ENCODE measurements at places on chromosomes 13 and 19.
A peak's percentile ranks its signal among the peaks of the same experiment; 100 is the strongest.

GRCh38 chr19:9309974-9310446, 372 bp upstream of the ZNF699 start:
- DNase-seq, result peak; percentile 84

DNA sequence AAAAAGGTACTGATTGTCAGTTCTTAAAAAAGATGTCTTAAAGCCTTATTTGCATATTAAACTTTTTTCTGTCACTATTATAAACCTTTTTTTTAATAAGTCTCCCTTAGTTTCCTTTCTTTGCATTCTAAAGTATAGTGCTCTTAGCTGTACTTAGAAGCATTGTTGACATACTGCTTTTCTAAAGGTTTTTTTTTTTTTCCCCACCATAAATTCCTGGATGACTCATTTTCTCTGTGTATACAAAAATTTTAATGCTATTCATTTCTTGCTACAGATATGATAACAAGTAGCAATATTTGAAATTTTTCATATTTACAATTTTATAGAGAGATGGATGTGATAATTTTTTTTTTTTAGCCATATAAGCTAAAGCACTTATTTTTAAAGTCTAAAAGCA, 43.5 kb downstream of the METTL21C start:
- DNase-seq, result no peak

DNA sequence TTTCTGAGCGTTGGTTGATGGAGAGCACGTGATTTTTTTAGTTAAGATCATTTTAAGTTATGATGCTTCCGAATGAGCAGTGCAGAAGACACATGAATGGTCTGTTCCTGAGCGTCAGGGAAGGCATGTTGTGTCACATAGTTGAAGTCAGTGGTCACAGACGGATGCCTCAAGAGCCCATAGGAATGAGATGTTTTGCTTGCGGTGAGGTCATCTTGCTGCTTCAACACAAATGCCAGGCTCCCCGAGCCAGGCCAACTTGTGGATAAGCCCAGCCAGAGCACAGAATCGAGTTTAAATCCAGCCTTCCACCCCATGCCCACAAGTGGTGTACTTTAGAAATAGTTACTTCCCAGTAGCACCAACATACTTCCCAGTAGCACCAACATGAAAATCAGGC, 5.4 kb downstream of the UPF3A start:
- no peak for DNase-seq

DNA sequence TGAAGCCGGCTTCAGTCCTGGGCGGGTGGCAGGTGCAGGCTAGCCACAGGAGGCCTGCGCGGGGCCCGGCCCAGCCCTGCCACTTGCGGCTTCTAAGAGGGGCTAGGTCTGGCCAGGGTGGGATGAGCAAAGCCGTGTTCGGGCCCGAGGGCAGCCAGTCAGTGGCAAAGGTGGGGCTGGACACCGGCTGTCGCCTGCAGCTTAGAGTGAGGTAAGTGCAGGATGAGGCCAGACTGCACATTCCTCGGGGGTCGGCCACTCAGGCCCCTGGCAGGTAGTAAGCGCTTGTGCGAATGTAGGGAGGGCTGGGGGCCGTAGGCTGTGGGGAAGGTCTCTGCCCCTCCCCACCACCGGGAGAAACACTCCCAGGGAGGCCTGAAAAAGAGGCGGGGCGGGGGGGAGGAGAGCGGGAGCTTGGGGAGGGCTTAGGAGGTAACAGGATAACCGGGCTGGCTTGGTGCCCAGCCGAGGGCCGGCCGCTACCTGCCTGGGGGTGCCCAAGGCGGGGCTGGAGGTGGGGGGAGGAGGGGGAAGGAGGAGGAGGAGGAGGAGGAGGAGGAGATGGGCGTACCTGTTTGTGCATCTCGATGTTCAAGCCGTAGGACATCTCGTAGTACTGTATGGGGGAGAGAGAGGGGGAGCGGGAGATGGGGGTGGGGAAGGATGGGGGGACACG, 6.4 kb downstream of the TLE5 start:
- DNase-seq, result peak; percentile 38

DNA sequence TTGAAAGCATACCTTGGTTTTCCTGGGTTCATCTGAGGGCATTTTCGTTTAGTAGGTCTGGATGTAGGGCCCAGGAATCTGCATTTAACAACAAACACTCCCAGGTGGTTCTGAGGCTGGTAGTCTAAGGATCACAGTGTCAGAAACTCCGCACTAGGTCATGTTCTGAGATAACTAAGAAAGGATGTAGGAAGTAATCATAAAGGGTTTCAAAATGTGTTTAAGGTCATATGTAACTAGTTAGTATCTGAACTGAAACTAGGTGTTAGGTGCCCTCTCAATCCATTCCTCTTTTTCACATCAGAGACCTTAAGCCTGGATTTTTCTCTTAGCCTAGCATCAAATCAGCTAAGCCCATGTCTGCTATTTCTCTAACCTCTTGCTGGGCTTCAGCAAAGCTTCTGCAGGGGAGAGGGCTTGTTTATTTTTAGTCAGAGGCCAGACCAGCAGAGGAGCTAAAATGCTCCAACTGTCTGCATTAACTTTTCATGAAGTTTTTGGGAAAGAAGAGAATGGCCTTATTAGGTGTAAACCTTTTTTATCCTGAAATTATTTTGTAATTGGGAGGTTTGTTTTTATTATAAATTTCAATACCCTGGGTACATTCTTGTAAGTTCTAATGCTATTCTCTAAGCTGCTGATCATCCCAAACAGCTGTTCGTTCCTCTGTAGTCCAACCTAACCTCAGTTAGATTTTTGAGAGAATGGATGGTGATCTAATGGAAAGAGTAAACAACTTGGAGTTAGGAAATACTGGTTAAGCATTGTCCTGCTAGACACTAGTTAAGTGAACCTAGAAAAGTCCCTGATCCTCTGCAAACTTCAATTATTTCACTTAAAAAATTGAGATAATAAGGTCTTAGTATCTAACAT, 262.8 kb upstream of the RFC3 start:
- no peak for DNase-seq

DNA sequence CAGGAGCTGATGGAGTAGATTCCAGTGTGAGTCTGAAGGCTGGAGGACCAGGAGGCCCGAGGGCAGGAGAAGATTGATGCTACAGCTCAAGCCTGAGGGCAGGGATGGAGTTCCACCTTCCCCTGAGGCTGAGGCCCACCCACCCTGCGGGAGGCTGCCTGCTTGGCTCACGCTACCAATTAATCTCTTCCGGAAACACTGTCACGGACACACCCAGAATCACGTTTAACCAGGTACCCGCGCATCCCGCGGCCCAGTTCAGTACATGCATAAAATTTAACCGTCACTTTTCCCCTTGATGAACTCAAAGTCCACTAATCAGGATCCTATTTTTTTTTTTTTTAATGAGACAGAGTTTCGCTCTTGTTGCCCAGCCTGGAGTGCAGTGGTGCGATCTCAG, 5.2 kb upstream of the ZNF628 start:
- DNase-seq, result no peak

DNA sequence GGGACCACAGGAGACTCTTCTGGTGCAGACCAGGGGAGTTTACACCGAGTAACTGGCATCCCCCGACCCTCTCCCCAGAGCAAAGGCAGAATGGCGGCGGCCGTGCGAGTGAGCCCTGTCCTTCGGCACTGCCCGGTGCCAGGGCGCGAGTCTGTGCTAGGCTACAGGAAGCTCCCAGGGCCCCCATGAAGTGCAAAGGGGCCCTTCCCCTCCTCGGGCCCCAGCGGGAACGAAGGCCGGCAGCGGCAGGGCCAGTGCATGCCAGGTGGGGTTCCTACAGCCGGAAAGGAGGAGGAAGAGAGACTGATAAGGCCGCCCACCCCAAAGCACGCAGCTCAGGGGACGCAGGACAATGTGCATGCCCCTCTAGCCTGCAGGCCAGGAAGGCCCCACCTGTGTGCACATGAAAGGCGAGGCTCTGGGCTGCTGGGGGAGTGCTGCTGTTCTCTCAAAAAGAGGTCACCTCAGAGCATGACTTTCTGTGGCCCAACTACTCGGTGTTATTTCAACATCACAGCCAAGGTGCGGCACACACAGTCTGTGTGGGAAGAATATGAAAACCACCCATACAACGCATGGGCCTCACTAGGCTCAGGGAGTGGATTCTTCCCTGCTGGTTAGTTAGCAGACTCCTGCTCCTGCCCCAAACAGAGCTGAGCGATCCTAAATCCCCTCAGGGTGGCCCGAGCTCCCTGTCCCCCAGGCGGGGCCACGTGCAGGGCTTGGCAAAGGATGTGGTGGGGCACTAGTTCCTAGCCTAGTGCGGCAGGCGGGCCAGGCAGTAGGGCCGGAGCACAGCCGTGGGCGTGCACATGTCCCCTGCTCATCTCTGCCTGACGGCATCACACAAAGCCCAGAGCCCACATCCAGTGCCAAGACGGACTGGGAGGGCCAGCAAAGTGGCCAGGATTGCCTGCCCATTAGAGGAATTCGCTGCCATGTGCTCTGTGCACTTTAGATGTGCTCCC, 28.4 kb upstream of the TIMM44 start:
- no peak for DNase-seq

GRCh38 chr13:105611424-105611823, 924.0 kb downstream of the EFNB2 start:
- DNase-seq, result no peak

DNA sequence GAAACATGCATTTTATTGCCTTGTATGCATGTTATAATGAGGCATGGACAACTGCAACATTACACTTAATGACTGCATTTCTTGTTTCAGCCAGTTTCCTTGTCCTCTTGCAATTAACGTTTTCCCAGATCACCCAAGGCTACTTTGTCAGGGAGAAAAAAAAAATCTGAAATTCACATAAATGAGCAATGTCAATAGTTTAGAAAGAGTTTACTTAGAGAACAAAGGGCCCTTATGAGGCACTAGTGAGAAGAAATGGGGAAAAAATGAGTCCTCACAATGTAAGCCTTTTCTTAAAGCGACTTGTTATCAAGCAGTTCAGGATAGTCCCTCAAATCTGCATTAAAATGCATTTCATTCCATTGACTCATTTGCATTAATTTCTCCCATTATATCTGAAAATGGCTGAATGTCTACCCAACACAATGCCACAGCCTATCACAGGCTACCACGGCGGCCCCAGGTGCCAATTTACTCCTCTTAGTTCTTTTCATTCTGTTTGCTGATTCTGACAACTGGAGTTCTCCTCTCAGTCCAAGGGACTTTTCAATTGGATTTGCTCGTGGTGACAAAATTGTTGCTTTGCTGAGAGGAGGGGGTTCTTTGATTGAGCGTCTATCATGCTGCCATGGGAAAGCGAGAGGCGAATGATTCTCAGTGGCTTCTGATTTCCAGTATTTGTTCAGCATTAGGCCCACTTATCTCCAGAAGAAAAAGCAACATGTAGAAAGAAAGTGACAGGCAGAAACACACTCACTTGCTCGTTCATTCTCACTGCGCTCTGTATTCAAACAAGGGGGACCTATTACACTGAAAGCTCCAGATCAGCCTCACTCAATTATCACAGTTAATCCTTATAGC, 107.1 kb downstream of the DACH1 start:
- DNase-seq, result peak; percentile 21

- no peak for DNase-seq
These were observed 45.6 kb upstream of the ZNF562 start for GRCh38 chr19:9720541-9720940.

DNA sequence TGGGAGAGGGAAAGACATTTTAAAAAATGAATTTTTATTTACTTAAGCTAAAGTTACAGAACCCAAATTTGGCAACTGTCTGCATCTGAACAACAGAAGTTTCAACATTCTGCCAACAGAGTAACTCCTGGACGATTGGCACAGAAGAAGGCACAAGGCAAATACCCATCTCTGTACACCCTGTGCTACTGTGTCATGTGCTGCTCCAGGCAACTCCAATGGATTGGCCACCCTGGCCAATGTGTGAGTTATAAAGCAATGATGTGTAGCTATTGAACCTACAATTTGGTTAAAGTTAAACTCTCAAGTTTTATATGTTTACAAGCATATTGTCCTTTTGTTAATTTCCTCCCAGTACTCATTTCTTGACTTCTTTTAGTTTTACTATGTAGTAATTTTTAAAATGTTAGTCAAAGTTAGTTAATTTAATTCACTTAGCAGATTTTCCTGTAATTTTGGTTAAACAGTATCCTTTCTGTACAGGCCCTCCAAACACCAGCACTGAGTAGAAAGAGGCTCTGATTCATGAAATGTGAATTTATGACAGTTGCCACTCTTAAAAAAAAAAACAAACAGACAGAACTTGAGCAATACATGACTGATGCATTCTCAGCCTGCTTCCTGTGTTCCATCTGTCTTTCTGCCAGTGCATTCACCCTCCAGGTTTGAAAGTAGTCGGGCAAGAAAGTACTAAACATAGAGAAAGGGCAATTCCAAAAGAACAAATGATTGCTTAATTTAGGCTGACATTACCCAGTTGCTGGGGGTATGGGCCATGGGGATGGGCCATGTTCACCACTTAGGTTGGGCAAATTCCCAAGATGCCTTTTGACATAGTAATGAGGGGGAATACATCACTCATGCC, 5.9 kb downstream of the STARD13 start:
- DNase-seq, result no peak

DNA sequence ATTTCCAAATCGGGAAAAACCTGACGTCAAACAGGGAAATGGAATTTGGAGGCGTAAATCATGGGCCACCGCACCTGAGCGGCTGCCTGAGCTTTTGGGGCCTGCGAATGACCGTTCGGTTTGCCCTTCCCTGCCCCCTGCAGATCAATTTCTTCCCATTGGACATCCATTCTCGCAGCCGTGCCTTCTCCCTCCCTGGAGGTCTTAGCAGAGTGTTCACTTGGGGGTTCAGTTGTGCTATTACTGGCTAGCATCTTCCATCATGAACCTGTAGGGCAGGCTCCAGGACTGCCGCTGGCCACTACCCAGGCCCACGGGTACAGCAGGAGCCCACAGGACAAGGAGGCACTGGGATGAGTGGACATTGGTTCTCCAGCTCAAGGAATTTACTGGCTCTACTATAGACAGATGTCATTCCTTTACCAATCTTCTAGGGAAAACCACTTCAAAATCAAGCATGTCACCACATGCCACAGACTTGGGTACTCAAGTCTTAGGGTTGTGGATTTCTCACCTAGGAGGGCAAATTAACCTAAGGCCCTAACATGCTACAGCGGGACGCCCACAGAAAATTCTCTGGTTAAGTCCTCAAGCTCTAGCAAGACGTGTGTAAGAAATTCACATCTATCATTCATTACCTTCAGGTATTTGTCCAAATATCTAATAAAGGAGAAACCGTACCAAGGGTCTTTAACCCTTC, 75.5 kb downstream of the COL4A1 start:
- DNase-seq, result no peak

DNA sequence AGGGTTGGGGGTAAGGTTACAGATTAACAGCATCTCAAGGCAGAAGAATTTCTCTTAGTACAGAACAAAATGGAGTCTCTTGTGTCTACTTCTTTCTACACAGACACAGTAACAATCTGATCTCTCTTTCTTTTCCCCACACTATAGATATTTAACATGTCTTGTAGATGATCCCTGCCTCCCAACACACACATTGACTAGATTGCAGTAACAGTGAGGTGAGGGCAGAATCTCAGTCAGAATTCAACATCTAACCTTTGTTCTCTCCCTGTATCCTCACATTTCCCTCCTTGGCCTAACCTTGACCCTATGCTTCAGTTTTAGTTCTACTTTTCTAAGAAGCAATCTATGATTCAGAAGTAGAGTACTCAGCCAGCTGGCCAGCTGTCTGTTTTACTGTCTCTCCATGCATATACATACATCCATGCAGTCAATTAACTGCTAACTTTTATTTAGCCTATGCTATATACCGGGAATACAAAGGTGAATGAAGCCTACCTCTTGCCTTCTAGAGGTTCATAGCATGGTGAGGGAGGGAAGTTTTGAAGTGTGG, 18.1 kb downstream of the DNAJC15 start:
- DNase-seq, result no peak

GRCh38 chr13:70022646-70023045, 85.0 kb upstream of the ATXN8OS start:
- no peak for DNase-seq

- no peak for DNase-seq
These were observed 52.1 kb downstream of the MYO9B start for GRCh38 chr19:17127671-17128070.
